ENCODE measurements at places on chromosomes 11 and 22.

DNA sequence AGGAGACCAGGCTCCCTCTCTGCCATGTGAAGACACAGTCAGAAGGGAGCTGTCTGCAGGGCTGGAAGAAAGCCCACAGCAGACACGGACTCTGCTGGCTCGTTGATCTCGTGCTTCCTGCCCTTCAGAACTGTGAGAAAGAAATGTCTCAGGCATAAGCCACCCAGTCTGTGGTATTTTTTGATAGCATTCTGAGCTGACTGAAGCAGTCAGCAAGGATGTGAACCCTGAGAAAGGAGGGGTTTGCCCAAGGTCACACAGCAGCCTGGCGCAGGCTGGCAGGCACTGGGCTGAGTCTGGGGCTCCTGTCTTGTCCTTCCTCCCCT lies 255.1 kb upstream of the B3GAT1 start:
- no peak for DNase-seq

DNA sequence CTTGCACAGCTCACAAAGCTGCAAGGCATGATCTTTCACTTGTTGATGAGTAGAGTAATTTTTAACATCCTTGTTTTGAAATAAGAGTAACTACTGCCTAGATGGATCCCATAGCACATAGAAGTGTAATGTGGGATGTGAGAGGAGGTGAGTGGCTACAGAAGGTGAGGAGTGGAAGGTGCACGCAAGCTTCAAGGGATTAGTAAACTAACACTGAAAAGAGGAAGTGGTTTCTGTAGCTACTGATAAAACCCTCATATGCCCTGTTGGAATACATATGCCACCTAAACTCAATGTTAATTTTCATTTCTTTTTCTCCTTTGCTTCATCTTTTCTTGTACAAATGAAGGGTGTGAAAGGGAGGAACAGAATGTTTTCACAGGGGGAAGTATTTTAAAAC lies 22.0 kb upstream of the CTSC start:
- DNase-seq: no peak

DNA sequence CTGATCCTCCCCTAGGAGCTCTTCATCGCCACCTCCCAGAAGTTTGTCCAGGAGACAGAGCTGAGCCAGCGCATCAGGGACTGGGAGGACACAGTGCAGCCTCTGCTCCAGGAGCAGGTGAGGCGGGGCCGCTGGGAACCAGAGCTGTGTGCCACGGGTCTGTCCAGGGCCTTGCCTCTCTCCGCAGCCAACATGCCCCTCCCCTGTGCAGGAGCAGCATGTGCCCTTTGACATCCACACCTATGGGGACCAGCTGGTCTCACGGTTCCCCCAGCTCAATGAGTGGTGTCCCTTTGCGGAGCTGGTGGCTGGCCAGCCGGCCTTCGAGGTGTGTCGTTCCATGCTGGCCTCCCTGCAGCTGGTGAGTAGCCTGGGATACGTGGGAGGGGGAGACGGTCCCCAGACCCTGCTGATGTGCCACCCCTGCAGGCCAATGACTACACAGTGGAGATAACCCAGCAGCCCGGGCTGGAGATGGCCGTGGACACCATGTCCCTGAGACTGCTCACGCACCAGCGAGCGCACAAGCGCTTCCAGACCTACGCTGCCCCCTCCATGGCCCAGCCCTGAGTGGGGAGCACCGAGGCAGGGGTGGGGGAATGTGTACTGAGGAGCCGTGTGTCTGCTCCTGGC lies 2.5 kb downstream of the SCO2 start:
- DNase-seq: no peak

GRCh38 chr11:17528906-17529843 lies 15.0 kb downstream of the USH1C start:
- no peak for DNase-seq

GRCh38 chr22:39923696-39924095 lies 22.8 kb downstream of the GRAP2 start:
- no peak for DNase-seq

- no peak for DNase-seq
These were observed 122.3 kb upstream of the BID start for GRCh38 chr22:17896586-17896985.

DNA sequence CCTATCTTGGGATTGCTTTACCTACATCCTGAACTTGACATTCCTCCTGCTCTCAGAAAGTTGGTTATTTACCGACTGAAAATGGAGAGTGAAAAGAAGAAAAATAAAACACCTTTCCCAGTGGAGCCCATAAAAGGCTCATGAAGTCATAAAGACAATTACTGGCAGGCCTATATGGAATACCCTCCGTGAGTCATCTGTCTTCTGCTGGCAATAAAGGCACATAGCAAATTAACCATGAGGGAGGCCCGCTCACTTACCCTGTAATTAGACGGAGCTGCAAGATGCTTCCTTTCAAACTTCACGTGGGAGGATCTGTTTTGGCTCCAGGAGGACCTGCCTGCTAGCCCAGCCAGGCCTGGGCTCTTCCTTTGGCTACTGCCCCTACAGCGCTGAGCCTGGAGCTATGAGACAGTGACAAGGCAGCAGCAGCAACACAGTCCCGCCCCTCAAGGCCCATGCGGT lies 540.4 kb downstream of the BUD13 start:
- no peak for DNase-seq

GRCh38 chr11:10742460-10743208 lies 8.4 kb upstream of the CTR9 start:
- DNase-seq: no peak

- no peak for DNase-seq
These were observed 323.5 kb downstream of the JRKL start for GRCh38 chr11:96713301-96713700.
